Hair follicle dermal papilla cell (primary cell): ENCODE measurements at places on chromosomes 11 and 22. TPM values are rescaled to one million over a fixed set of nuclear protein-coding genes. Genes with fewer than 3 reads are reported as not detected.

Gene TEAD1
- 332 and 365 TPM in 2 replicates for total RNA-seq

Gene SYT9
- total RNA-seq: 0.12 and 0.32 TPM in 2 replicates

Gene TLCD5
- 6.5 and 7.4 TPM in 2 replicates for total RNA-seq

Gene ALG8
- total RNA-seq: 28.9 and 34.9 TPM in 2 replicates

Gene HPS4
- 34.4 and 42.2 TPM in 2 replicates for total RNA-seq

Gene NCF4
- total RNA-seq: not detected in 2 replicates
